Cardiac muscle cell (in vitro differentiated cells and primary cell): ENCODE measurements at places on chromosomes 7 and 10. TPM values are rescaled to one million over a fixed set of nuclear protein-coding genes. Genes with fewer than 3 reads are reported as not detected.

SEMA3E gene
- 0.75 and 1.9 TPM in 2 replicates for polyA plus RNA-seq

HMX3 gene
- not detected in 2 replicates for polyA plus RNA-seq

LIPF gene
- polyA plus RNA-seq, result not detected in 2 replicates

DNA sequence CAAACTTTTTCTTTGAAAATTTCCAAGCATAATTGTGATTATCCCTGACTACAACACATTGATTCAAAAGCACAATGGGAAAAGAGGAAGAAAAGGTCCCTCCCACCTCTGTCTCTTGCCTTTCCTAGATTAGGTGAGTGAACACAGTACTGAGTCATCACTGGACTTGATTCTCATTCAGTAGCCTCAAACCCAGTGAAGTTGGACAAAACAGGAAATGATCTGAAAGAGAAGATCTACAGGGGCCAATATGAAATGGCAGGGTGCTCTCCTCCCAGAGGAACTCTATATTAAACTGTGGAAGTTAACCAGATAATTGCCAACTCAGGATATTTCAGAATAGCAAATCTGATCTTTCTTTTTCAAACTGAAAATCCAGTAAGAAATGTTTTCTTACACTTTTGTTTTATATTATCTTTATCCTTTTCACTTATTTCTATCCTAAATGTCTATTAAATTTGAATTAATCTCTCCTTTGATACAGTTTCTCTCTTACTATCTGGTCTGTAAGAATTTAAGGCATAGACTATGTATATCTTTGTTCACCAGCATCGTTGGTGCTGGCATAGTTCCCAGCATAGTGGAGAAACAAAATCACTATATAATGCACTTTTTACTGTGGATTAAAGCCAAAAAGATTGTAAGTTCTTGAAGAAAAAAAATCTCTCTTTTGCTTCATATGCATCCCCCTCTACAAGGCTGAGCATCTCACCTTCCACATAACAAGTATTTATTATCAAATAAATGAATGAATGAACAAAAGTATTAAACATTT lies 41.4 kb upstream of the IKZF1 start:
- DNase-seq, result no peak
- no peak overlapping the region for H3K4me3 ChIP-seq
- no peaks in the 10 kb centered on the region for H3K36me3 ChIP-seq
- H3K27me3 ChIP-seq, result no peaks in the 10 kb centered on the region
- H3K4me1 ChIP-seq, result no peaks in the 10 kb centered on the region

GRCh38 chr7:1537535-1538412 lies 7.3 kb downstream of the MAFK start:
- peak; percentile 99 for DNase-seq
- no peak overlapping the region for H3K4me3 ChIP-seq
- H3K36me3 ChIP-seq, result no peaks in the 10 kb centered on the region
- peaks cover 13% of the 10 kb centered on the region for H3K4me1 ChIP-seq
- H3K27me3 ChIP-seq, result no peaks in the 10 kb centered on the region
- peak overlapping the region; percentile 94 for H3K27ac ChIP-seq

DNA sequence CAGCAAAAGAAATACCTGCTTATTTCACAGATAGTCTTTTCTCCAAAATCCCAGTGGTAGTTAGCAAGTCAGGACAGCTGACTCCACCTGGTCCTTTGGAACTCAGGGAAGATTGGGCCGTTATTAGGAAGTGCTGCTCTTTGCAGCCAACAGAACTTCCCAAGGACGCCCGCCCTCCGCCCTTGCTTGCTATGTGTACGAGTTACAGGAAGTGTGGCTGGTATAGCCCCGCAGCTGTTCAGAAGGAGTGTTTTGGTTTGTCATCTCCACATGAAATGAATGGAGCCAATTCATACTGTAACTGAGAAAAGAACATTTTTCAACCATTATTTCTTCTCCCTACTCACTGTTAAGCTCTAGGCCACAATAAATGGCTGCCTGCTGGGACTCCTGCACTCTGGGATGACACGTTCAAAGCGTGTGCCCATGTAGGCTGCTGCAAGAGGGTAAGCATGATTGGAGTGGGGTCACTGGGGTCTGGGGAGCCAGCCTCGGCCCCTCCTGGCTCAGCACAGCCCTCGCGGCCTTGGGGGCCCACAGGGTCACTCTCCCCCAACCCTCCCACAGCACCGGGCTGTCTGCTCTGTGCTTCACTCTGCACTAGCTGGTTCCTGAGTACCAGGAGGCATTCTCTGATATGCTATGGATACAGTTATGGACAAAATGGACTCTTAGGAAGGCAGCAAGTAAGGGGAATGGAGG lies 244.0 kb downstream of the EBF3 start:
- no peak overlapping the region for H3K4me3 ChIP-seq
- DNase-seq, result no peak
- H3K36me3 ChIP-seq, result no peaks in the 10 kb centered on the region
- H3K27ac ChIP-seq, result no peak overlapping the region

DNA sequence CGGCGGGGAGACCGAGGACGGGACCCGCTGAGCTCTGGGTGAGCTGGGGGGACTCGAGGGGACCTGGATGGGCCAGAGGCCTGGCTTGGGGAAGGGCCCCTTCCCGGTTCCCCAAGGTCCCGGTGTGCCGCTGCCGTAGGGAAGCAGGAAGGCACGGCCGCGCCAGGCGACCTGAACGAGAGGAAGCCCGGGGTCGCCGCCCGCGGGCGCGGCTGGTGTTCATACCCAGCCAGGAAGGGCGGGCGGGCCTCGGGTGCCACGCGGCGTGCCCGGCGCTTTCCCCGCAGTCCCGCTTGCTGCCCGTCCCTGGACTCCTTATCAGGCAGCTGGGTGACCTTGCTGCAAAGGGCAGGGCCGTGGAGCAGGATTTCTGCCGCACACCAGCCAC lies 38.0 kb downstream of the ZNF777 start:
- no peak overlapping the region for H3K4me3 ChIP-seq
- no peak for DNase-seq
- H3K27ac ChIP-seq, result no peak overlapping the region
- no peaks in the 10 kb centered on the region for H3K36me3 ChIP-seq
- peaks cover 3% of the 10 kb centered on the region for H3K4me1 ChIP-seq
- no peaks in the 10 kb centered on the region for H3K27me3 ChIP-seq

GRCh38 chr10:24929056-24929544 lies 23.3 kb downstream of the PRTFDC1 start:
- H3K27ac ChIP-seq, result no peak overlapping the region
- no peaks in the 10 kb centered on the region for H3K27me3 ChIP-seq
- H3K36me3 ChIP-seq, result no peaks in the 10 kb centered on the region
- DNase-seq, result peak; percentile 94
- no peak overlapping the region for H3K4me3 ChIP-seq
- H3K4me1 ChIP-seq, result no peaks in the 10 kb centered on the region

DNA sequence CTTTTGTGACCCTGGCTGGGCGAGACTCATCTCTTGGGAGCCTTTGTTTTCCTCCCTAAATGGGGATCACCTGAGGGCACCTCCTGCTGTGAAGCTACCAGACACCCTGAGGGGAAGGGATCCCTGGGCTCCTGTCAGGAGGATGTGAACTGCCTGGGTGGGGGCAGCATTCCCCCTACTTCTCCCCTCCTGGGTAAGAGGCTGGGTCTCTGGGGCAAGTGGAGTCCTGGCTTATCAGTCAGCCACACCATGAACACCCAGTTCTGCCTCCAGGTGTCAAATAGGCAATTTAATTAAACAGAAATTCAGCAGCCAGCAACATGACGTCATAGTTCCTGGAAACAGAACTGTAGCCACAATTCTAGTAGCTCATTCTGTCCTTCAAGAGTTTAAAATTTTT lies 97.7 kb upstream of the RET start:
- H3K4me3 ChIP-seq, result no peak overlapping the region
- no peaks in the 10 kb centered on the region for H3K27me3 ChIP-seq
- no peaks in the 10 kb centered on the region for H3K4me1 ChIP-seq
- no peak for DNase-seq

GRCh38 chr7:143345428-143345900 lies 17.0 kb downstream of the FAM131B start:
- H3K27ac ChIP-seq, result no peak overlapping the region
- peak; percentile 37 for DNase-seq
- H3K36me3 ChIP-seq, result no peaks in the 10 kb centered on the region
- no peak overlapping the region for H3K4me3 ChIP-seq

DNA sequence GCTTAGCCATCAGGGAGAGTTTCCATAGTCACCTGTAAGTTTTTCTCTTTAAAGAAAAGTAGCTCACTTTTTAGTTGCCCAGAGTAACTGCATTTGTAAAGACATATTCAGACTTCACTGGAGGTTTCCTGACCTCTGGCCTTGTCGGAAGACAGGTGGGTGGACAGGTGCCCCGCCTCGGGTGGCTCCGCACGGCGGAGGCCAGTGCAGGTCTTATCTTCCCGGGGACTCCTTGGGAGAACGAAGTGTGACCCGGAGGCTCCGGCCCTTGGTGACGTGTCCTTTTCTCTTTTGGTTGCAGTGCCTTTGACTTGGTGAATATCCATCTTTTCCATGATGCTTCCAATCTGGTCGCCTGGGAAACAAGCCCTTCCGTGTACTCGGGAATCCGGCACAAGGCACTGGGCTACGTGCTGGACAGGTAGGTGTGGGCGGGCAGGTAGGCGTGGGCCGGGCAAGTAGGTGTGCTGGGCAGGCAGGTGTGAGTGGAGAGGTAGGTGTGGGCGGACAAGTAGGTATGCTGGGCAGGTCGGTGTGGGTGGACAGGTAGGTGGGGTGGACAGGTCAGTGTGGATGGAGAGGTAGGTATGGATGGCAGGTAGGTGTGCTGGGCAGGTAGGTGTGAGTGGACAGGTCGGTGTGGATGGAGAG lies 75.8 kb downstream of the NKX6-2 start:
- H3K36me3 ChIP-seq, result no peaks in the 10 kb centered on the region
- H3K4me3 ChIP-seq, result no peak overlapping the region
- no peak overlapping the region for H3K27ac ChIP-seq

DNA sequence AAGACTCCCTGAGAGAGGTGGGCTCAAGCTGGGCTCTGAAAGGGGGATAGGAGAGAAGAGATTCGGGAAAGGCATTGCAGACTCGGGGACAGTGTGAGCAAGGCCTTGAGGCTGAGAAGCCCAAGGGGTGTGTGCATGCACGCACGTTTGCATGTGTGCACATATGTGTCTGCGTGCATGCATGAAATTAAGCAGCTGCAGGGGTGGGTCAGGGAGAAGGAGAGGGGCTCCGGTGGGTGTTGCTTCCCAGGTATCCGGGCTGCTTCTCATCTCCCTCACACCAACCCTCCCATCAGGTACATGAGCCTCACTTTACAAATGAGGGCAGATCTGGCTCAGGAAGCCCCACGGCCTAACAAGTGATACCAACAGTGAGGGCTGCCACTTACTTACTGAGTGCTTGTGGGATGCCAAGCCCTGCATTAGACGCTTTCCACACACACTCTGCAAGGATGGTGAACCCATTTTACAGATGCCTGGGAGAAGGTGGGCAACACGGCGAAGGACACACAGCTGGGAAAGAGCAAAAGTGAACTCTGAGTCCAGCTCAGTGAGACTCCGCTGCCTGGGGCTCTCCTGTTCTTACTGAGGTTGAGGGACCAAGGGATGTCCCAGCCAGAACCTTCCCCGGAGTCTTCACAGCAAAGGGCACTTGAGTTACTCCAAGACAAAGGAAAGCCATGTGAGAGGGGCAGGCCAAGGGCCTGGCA lies 26.4 kb downstream of the ZCCHC24 start:
- H3K4me3 ChIP-seq, result no peak overlapping the region
- no peaks in the 10 kb centered on the region for H3K36me3 ChIP-seq

DNA sequence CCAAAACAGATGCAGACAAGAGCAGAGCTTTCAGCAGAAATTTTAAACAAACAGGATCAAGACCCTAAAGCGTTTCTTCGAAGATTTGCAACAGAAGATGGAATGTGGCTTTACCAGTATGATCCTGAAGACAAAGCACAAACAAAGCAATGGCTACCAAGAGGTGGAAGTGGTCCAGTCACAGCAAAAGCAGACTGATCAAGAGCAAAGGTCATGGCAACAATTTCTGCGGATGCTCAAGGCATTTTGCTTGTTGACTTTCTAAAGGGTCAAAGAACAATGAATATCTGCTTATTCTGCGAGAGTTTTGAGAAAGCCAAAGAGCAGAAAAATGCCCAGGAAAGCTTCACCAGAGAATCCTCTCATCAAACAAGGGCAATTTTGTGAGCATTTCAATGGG lies 130.4 kb downstream of the MBL2 start:
- H3K4me1 ChIP-seq, result no peaks in the 10 kb centered on the region
- peaks cover 2% of the 10 kb centered on the region for H3K27me3 ChIP-seq
- H3K27ac ChIP-seq, result no peak overlapping the region
- H3K4me3 ChIP-seq, result no peak overlapping the region

DNA sequence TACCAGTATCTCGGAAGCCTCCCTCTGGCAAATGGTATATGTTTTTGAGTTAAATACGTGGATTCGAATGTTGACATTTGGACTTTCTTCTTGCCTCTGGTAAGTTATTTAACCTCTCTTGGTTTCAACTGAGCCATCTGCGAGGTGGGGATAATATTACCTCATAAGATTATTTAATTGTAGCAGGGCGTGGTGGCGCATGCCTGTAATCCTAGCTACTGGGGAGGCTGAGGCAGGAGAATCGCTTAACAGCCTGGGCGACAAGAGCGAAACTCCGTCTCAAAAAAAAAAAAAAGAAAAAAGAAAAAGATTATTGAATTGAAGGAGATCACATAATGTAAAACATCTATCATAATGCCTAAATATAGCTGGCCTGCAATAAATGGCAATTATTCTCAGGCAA lies 396 bp upstream of the TAF5 start:
- H3K36me3 ChIP-seq, result no peaks in the 10 kb centered on the region
- H3K4me3 ChIP-seq, result peak overlapping the region; percentile 80
- H3K27me3 ChIP-seq, result no peaks in the 10 kb centered on the region

DNA sequence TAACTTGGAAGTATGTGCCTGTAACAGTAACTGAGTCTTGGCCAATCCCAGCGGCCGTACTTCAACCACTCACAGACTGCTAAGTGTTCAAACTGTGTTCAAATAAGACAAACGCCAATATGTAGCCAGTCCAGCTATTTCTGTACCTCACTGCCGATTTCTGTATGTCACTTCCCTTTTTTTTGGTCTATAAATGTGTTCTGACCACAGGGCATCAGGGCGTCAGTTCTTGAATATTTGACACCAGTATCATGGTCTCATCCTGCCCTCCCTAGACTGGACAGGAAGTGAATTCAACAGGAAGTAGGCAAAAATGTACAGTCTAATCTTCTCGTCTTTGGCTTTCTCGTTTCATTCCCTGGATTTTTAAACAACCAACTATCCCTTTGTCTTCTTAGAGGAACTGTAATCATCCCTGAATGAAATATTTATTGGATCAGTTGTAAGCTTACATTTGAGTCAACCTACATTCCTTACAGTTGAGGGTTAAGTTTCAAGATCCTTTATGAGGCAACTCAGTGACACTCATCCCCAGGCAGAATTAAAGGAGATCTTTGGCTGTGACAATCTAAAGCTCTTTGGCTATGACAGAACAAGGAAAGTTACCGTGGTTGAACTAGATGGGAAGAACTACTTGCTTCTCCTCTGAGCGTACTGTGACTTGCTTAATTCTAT lies 232.7 kb downstream of the NSUN6 start:
- no peaks in the 10 kb centered on the region for H3K36me3 ChIP-seq
- no peak overlapping the region for H3K27ac ChIP-seq
- DNase-seq, result no peak
- peaks cover 16% of the 10 kb centered on the region for H3K4me1 ChIP-seq
- H3K4me3 ChIP-seq, result no peak overlapping the region
